Spleen (tissue), 13 donors: ENCODE measurements at places on chromosomes 11 and 22. TPM values are rescaled to one million over a fixed set of nuclear protein-coding genes. Genes with fewer than 3 reads are reported as not detected.
A peak's percentile ranks its signal among the peaks of the same experiment; 100 is the strongest.

The OR52I1 gene
- total RNA-seq: not detected

The CRELD2 gene
- 38.1 TPM for total RNA-seq

DNA sequence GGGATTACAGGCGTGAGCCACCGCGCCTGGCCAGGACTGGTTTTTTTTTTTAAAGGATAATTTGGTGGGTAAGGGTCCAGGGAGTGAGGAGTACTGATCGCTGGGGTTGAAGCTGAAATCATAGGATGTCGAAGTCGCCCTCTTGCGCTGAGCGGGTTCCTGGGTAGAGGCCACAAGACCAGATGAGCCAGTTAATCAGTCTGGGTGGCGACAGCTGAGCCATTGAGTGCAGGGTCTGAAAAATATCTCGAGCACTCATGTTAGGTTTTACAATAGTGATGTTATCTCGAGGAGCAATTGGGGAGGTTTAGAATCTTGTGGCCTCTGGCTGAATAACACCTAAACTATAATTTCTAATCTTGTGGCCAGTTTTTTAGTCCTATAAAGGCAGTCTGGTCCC, 7.8 kb downstream of the APOL5 start:
- H3K27me3 ChIP-seq: no peaks in the 10 kb centered on the region
- DNase-seq: no peak
- H3K36me3 ChIP-seq: no peaks in the 10 kb centered on the region
- H3K4me1 ChIP-seq: no peaks in the 10 kb centered on the region

The ARHGAP8 gene
- 71.6 TPM for total RNA-seq

- H3K36me3 ChIP-seq: no peaks in the 10 kb centered on the region
- H3K4me3 ChIP-seq: no peak overlapping the region
- no peak for DNase-seq
- H3K27ac ChIP-seq: no peak overlapping the region
These were observed 15.5 kb upstream of the GRK3 start for GRCh38 chr22:25548866-25549464.

- H3K4me3 ChIP-seq: peak overlapping the region; percentile 63
- H3K27ac ChIP-seq: peak overlapping the region; percentile 49
These were observed 2.3 kb downstream of the CHKA start for GRCh38 chr11:68118706-68119448.

The PSMA1 gene
- total RNA-seq: 131 TPM

GRCh38 chr11:29518389-29519174, 498.2 kb downstream of the KCNA4 start:
- no peaks in the 10 kb centered on the region for H3K27me3 ChIP-seq
- H3K36me3 ChIP-seq: no peaks in the 10 kb centered on the region
- H3K4me3 ChIP-seq: no peak overlapping the region
- H3K4me1 ChIP-seq: no peaks in the 10 kb centered on the region
- H3K27ac ChIP-seq: no peak overlapping the region
- no peak for DNase-seq

GRCh38 chr22:46674367-46674781, 54.2 kb downstream of the GRAMD4 start:
- no peak overlapping the region for H3K4me3 ChIP-seq
- peak; percentile 94 for DNase-seq
- peak overlapping the region; percentile 46 for H3K27ac ChIP-seq
- peaks cover 25% of the 10 kb centered on the region for H3K36me3 ChIP-seq
- H3K27me3 ChIP-seq: no peaks in the 10 kb centered on the region
- peaks cover 50% of the 10 kb centered on the region for H3K4me1 ChIP-seq

The EMID1 gene
- total RNA-seq: 54.9 TPM
